ENCODE measurements at places on chromosomes 6 and 20.

DNA sequence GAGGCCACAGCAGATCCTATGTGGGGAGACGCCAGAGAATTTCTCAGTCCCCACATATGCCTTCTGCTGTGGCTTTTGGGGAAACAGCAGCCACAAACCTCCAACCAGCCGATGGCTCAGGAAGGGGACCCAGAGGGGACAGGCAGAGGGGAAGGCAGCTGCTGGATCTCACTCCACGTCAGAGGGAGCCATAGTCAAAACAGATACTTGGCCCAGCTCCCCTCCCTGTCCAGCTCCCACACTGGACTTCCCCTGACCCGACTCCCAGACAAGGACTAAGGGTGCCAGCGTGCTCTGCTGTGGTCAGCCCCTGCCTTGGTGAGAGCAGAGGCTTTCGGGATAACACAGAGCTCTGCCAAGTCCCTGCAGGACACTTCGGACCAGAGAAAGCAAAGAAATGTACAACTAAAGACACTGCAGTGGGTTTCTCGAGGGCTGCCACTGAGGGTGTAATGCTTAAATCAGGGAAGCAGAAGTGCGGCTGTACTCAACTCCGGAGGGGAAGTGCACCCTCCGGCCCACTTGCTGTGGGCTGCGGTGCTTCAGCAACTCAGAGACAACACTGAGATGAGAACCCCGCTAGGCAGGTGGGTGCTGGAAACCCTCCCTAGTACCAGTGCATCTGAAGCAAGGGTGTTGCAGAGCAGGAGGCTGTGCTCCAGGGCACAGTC, 47.2 kb downstream of the RRBP1 start:
- DNase-seq: no peak

DNA sequence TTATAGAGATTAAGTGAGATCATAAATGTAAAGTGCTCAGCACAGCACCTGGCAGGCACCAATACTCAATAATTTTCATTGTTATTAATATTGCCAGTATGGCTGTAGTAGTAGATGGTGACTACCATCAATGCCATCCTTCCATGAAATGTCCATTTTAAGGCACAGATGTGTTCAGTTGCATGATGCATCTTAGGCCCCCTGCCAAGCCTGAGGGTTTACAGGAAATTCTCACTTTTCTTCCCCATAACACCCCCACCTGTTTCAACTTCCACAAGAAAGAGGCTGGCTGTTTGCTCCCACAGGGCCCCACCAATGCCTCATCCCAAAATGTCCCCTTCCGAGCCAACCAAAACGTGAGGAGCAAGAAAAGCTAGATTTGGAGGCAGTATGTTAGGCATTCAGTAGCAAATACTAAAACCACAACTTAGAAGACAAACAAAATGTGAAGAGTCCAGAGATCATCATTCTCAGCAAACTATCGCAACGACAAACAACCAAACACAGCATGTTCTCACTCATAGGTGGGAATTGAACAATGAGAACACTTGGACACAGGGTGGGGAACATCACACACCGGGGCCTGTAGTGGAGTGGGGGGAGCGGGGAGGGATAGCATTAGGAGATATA, 110.6 kb upstream of the NHSL1 start:
- no peak for DNase-seq

DNA sequence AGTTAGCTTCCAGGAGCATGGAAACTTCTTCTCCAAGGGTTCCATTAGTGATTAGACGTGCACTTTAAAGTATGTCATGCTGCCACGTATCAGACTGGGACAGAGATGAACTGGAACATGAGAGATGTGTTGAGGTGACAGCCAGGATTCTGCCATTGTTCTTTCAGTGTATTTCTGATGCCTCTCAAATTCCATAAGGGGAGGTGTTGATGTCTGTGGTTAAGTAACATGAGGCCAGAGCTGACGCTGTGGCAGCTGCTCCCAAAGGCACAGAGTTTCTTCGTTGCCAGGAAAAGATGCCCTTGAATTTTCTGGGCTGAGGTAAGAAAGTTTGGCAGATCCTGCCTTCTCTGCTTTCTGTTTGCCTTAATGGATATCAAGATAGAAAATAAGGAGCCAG, 63.5 kb downstream of the TRMT6 start:
- no peak for DNase-seq

- DNase-seq: no peak
Measured at GRCh38 chr6:69116658-69117057, 481.6 kb downstream of the ADGRB3 start.

DNA sequence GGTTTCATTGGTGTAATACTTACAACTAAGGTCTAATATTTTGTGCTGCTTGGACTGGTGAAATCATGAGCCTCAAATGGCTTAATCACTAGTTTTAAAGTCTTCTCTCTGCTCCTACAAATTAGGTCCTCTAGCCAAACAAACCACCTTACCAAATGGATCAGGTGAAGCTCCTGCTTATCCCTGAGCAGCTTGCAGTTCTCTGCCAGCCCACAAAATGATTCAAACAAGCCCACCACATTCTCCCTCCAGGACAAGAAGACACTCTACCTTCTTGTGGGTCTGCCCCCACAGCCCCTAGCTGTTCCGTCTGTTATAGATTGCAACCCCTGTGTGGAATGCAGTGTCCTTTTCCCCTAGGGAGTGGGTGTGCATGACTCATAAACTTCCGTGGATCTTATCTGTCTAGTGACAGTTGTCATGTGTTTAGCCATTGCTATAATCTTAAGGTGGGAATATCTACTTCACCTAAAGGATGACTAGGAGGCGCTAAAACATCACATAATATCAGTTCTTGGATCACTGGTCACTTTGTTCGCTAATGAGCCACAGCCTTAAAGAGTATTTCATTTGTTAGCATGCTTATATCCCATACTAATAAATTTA, 940.5 kb upstream of the MANEA start:
- DNase-seq: no peak

- no peak for DNase-seq
Measured at GRCh38 chr6:79801362-79801761, 146.0 kb downstream of the ELOVL4 start.

DNA sequence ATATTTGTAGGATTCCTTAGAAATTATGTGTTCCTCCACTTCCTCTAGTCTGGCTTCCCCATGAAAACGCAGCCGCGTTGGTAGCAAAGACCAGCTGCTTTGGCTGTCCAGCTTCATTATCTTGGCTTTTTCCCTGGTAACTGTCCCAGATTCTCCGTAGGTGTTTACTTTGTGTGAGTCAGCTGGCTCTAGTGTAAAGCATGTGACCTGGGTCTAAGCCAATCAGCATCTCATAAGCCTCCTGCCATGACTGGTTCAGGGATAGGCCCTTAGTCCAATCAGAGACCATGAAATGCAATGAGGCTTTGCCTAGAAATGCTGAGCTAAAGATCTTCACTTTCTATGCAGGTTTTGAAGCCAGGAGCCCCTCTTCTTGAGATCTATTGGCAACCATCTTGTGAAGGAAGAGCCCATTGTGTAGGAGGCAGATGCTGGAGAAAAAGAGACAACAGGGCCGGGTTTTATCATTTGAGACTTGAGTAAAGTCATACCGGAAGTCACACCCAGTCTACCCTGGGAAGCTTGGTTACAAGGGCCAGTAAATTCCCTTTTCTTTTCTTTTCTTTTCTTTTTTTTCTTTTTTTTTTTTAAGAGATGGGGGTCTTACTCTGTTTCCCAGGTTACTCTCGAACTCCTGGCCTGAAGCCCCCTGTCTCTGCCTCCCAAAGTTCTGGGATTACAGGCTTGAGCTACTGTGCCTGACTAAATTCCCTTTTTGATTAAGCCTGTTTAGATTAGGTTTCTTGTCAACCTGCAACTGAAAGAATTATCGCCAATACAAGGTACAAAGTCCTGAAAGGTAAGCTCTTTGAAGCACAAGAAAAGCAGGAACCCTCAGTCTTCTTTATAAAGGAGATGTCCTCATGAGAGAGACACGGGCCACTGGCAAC, 256.5 kb upstream of the RREB1 start:
- DNase-seq: no peak

DNA sequence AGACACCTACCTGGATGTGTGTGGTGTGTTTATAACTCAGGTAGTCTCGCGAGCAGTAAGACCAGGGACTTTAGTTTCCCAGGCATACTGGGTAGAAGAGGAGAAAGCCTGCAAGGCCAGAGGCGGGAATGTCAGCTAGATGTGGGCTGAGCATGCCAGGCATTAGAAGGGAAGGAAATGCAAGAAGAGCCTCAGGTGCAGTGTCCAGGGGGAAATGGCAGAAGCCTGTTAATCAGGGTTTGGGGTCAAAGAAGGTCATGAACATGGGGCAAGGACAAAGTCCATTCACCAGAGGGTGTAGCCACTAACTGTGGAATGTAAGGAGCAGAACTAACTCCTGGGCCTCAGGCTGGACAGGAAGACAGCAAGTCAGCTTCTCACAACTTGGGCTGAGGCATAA, 305.0 kb downstream of the SMOC2 start:
- DNase-seq: no peak

- DNase-seq: no peak
Measured at GRCh38 chr6:15547400-15547799, 115.4 kb downstream of the DTNBP1 start.

DNA sequence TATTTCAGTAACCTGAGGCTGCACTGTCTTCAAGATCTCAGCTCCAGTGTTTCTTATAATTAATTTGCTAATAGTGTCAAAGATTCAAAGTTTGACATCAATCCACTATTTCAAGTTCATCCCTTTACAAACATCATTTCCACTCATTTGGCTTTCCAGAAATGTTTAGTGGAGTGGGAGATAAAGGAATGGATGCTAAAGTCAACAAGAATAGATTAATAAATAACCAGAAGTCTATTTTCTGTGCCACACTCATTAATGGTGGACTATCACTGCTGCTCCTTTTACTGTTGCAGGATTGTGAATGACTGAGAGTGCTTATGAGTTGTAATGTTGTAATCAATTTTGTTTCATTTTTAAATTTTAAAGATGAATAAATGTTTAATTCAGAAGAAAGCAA, 28.4 kb upstream of the EPM2A start:
- no peak for DNase-seq

DNA sequence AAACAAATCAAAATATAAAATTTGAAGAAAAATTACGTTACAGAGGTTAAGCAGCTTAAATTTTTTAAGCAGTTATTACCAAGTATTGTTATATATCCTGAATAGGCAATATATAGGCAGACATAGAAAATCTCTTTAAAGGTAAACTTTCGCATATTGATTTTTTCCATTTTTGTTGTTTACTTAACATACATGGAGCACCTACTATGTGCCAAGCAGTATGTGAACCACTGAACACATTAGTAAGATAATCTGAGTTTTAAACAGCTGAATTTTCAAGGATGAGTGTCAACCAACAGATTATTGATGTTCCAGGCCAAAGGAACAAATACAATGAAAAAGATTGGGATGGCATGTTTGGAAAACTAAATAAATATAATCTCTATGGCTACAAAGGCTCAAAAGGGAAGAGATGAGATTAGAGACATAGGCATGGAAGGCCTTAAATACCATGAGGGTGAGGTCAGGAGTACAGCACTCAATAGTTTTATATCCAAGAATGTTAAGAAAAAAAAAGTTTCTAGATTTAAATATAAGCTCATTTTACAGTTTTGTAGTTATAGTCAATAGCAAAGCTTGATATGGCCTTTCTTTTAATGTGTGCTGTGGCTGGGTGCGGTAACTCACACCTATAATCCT, 277.5 kb downstream of the PTPRK start:
- no peak for DNase-seq

DNA sequence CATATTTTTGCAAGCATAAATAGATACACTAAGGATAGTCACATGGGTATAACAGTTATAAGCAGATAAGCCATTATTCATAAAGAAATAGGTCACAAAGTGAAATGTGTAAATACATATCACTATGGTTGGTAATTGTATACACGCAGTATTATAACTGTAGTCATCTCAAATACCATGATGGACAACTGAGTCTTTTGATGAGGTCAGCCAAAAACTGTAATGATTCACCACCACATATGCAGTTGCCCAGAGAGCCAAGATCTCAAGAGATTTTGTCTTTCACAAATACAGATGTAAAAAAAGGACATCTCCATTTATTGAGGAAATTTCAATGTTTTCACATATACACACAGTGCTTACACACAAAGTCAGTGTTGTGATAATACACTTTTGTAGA, 28.3 kb downstream of the ZNF292 start:
- DNase-seq: no peak

DNA sequence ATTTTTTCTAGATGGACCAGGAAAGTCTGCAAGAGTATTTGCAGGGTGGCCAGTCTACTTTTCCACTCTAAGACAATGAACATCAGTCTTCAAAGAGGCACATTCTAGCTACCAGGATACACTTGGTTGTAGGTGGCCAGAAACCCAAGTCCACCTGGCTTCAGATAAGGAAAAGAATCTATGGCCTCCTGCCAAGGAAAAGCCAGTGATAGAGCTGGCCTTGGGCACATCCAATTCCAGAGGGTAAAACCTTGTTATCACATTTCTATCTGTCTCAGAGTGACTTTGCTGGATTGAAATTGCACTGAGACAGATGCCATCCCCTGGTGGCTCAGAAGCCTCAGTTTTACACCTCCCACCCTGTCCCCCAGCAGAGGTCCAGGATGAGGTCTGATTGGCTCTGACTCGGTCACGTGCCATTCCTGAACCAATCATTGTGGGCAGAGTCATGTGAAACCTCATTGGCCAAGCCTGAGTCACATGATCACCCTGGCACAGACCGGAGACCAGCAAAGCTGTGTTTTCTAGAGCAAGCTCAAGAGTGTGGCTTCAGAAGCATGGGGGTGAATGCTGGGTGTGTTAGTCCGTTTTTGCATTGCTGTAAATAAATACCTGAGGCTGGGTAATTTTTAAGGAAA, 497.4 kb upstream of the SULF2 start:
- DNase-seq: no peak

DNA sequence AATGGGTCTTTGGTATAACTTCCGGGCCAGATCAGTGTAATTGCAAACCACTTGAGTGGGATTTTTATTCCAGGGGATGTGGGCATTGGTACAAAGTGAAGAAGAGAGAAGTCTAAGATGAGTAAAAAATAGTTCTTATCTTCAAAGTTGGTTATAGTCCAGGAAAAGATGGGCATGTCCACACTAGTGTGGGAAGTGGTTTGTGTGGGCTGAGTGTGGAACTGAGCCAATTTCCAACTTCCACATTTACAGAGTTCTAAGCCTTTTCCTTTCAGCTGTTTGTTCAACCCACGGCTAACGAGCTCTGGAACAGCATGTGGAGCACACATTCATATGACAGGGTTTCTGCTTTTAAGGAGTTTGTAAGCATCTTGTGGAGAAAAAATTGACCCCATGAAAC, 72.3 kb upstream of the IFNGR1 start:
- no peak for DNase-seq

DNA sequence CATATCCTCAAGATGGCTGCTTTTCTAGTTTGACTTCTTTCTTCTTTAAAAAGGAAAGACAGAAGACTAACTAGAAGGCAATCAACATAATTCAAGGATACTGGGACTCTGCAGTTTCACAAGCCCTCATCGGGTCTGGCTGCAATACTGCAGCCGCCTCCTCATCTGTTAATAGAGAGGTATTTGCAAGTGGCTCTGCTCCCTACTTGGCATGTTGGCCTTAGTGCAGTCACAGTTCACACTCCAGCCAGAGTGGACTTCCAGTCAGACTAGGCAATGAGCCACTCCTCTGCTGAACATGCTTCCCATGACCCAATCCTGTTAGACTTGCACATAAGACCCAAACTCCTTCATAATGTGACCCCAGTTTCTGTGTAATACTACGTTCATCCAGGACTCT, 141.9 kb upstream of the ENPP5 start:
- no peak for DNase-seq

GRCh38 chr20:1998715-1999114, 4.9 kb upstream of the PDYN start:
- no peak for DNase-seq

- DNase-seq: no peak
Measured at GRCh38 chr6:13932785-13933184, 8.0 kb downstream of the RNF182 start.

Data from NCI-H1436 (cell line).